Mesangial cell (primary cell): ENCODE measurements at places on chromosomes 16 and 17. TPM values are rescaled to one million over a fixed set of nuclear protein-coding genes. Genes with fewer than 3 reads are reported as not detected.

SLC12A4 gene
- total RNA-seq = 38.9 and 78.6 TPM in 2 replicates

SLC5A11 gene
- not detected in 2 replicates for total RNA-seq

TEKT5 gene
- 0.25 TPM in 1 of 2 replicates, not detected in the other for total RNA-seq

HOXB5 gene
- 1.3 and 3.4 TPM in 2 replicates for total RNA-seq

KRT12 gene
- total RNA-seq = 0.13 TPM in 1 of 2 replicates, not detected in the other

CDR2L gene
- total RNA-seq = 40.6 and 49.3 TPM in 2 replicates

ALOX15B gene
- total RNA-seq = under 0.01 TPM in 2 replicates

ZNF423 gene
- total RNA-seq = 0.98 and 3.7 TPM in 2 replicates

TEPSIN gene
- 18.6 and 27.9 TPM in 2 replicates for total RNA-seq

PAGR1 gene
- 19.9 and 38.3 TPM in 2 replicates for total RNA-seq

SPIRE2 gene
- 1.5 and 5.8 TPM in 2 replicates for total RNA-seq

BAHCC1 gene
- total RNA-seq = 6.8 and 18.3 TPM in 2 replicates

ADAD2 gene
- 0.13 TPM in 1 of 2 replicates, not detected in the other for total RNA-seq

CCDC78 gene
- total RNA-seq = 1.6 and 2.3 TPM in 2 replicates

HOXB9 gene
- total RNA-seq = 27.1 and 43.1 TPM in 2 replicates
